ENCODE measurements at places on chromosomes 4 and X.

DNA sequence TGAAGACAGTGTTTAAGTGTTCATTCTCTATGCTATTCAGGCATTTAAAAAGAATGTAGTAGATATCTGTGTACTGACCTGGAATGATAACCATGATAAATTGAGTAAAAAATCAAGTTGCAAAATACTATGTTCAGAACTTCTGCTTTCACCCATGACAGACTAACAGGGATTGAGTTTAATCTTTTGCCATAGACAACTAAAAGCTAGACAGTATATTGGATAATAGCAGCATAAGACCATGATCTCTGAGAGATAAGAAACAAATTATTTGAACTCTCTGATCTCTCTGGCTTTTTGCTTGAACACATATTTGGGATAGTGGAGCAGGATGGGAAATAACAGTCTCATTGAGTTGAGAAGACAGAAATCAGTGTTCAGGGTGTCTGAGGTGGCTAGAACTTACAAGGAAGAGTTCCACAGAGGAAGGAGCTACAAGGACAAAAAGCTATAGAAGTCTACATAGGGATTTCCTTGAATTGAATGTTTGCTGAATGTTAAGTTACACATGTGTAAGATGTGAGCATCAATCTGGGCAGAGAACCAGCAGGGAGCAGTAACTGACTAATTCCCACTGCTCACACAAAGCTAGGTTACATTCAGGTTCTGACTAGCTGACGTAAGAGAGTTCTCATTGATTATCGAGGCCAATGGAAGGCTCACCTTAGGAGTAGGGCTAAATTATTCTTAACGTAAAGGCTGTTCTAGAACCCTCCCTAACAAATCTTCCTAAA, 60.4 kb downstream of the SLC30A9 start:
- no peak for DNase-seq

- DNase-seq = no peak
Observed at GRCh38 chrX:68261060-68261672, 172.1 kb downstream of the OPHN1 start.

GRCh38 chr4:90219822-90220221, 92.6 kb downstream of the CCSER1 start:
- DNase-seq = no peak

DNA sequence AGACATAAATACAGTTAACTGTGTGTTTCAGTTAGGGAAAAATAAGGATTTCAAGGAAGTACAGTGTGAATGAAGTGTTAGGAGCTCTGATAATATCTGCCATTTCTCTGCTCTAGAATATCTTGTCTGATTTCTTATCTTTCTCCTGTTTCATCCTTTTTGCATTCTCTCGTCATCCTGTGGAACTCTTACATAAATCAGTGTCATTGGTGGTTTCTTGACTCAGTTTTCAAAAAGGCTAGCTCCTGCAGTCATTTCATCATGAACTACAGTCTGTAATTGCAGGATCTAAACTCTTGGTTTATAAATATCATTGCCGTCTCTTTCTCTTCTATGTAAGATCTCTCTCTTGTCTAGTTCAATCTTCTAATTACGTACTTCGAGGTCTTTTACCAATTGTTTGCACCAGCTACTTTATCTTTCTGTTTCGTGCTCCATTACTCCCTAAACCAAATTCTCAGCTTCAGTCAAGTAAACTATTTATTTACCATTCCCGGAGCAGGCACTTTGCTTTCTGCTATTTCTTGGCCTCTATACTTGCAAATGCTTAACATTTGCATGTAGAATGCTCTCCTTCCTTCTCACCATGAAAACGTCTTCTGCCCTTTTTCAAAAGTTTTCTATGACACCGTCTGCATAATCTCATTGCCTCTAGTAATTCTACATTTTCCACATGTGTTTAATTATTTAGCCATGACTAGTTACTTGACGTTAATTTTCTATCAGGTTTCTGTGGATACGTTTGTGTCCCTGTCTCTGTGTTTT, 294.0 kb downstream of the TENM3 start:
- no peak for DNase-seq

- no peak for DNase-seq
Observed at GRCh38 chr4:11019451-11020240, 335.1 kb upstream of the CLNK start.
